ENCODE measurements at places on chromosomes 3 and 15. TPM values are rescaled to one million over a fixed set of nuclear protein-coding genes. Genes with fewer than 3 reads are reported as not detected.

The SLC7A14 gene
- total RNA-seq, result 6.1 TPM

The GOLGA6L7 gene
- not detected for total RNA-seq

The PRSS50 gene
- total RNA-seq, result not detected

The ALPK3 gene
- 0.18 TPM for total RNA-seq

The A4GNT gene
- not detected for total RNA-seq

The PLXNA1 gene
- total RNA-seq, result 38.4 TPM

The PLAAT1 gene
- total RNA-seq, result 0.90 TPM

The COL8A1 gene
- 24.3 TPM for total RNA-seq

The RBP2 gene
- not detected for total RNA-seq

The RARB gene
- 3.1 TPM for total RNA-seq

The RNU5B-1 gene
- total RNA-seq, result not detected

The FRG2C gene
- total RNA-seq, result not detected

The CAMK2N2 gene
- 0.09 TPM for total RNA-seq

The GNAT1 gene
- total RNA-seq, result not detected

The IL17RE gene
- 1.5 TPM for total RNA-seq

The GALNT15 gene
- total RNA-seq, result 10.9 TPM

The C3orf20 gene
- total RNA-seq, result not detected

The FBXL22 gene
- 0.54 TPM for total RNA-seq

The MGA gene
- 64.6 TPM for total RNA-seq

The WDR49 gene
- under 0.01 TPM for total RNA-seq

The KIF23 gene
- 48.6 TPM for total RNA-seq

The RFTN1 gene
- 47.7 TPM for total RNA-seq

The GOLGA8S gene
- under 0.01 TPM for total RNA-seq

The TGM5 gene
- total RNA-seq, result not detected

The RYR3 gene
- total RNA-seq, result under 0.01 TPM

The DCUN1D1 gene
- total RNA-seq, result 33.8 TPM

The GHSR gene
- total RNA-seq, result not detected

The MANF gene
- total RNA-seq, result 64.5 TPM

The DUSP7 gene
- total RNA-seq, result 2.9 TPM

The ANKUB1 gene
- total RNA-seq, result not detected

The AQP9 gene
- 0.09 TPM for total RNA-seq

The IMPG2 gene
- total RNA-seq, result 0.65 TPM

The TMC3 gene
- total RNA-seq, result under 0.01 TPM

The GOLGA8J gene
- total RNA-seq, result not detected

The LRTM1 gene
- not detected for total RNA-seq

The BTLA gene
- total RNA-seq, result not detected

The SPTBN5 gene
- 0.57 TPM for total RNA-seq

The PLEKHO2 gene
- total RNA-seq, result 21.8 TPM

The PRTG gene
- total RNA-seq, result 0.45 TPM

The PTPRG gene
- 27.6 TPM for total RNA-seq

The LRRIQ4 gene
- total RNA-seq, result 0.09 TPM

The TP63 gene
- total RNA-seq, result 0.18 TPM

The C2CD4A gene
- not detected for total RNA-seq

The FBXL2 gene
- 9.7 TPM for total RNA-seq

The CCNB2 gene
- total RNA-seq, result 32.1 TPM

The FOXL2NB gene
- total RNA-seq, result not detected

Measured in fibroblast of the aortic adventitia (primary cell).